Stimulated activated CD4-positive, alpha-beta T cell treated with anti-CD3 and anti-CD28 coated beads, Interleukin-15, amount 100 ng/mL, for 48 hours (primary cell): ENCODE measurements at places on chromosomes 3 and 15.

GRCh38 chr3:42701371-42702065, 1.1 kb downstream of the HHATL start:
- peak; percentile 33 for DNase-seq

DNA sequence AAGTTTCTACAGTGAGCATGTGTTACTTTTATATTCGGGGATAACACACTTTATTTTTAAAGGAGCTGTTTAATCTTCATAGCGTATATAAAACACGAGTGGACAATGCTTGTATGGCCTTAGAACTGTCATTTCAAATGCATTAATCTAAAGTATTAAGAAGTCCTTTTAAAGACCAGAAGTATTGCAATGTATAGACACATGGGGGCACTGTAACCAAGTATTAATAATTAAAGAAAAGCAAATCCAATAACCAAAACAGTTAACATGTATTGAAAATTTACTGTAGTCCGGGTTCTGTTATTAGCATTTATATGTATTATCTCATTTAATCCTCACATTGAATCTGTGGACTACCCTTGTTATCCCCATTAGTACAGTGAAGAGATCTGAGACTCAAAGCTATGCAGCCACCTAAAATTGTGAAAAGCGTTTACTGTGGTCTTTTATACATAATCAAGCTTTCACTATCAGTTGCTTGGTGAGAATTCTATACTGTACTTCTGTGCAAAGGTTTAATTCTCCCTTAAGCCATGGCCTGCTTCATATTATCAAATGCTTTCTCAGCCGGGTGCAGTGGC, 10.1 kb downstream of the ARL14 start:
- no peak for DNase-seq

DNA sequence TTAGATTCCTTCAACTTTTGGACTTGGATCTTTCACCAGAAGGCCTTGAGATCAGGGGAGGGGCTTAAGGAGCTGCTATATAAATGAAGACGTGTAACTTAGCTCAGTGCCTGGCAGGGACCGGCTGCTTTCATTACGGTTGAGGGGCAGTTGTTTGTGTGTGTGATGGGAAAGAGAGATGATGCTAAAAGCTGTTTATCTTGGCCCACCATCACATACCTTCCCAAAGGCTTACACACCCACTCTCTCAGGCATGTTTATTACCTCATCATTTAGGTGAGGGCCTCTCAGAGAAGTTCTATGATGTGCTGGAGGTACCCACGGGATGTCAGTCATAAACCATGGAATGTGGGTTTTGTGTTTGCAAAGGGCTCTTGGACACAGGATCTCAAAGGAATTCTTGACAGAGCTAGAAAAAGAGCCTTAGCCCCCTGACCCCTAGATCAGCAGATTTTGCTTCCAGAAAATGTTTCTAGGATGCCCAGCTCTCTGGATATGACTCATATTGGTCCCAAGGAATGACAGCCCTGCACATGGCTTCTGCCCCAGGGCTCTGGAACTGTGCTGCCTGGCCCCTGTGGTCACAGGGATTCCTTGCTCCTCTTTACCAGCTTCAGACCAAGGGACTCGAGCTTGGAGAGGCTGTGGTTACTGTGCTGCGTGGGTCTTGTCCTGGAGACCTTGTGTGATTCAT, 15.9 kb upstream of the SMAD3 start:
- no peak for DNase-seq

DNA sequence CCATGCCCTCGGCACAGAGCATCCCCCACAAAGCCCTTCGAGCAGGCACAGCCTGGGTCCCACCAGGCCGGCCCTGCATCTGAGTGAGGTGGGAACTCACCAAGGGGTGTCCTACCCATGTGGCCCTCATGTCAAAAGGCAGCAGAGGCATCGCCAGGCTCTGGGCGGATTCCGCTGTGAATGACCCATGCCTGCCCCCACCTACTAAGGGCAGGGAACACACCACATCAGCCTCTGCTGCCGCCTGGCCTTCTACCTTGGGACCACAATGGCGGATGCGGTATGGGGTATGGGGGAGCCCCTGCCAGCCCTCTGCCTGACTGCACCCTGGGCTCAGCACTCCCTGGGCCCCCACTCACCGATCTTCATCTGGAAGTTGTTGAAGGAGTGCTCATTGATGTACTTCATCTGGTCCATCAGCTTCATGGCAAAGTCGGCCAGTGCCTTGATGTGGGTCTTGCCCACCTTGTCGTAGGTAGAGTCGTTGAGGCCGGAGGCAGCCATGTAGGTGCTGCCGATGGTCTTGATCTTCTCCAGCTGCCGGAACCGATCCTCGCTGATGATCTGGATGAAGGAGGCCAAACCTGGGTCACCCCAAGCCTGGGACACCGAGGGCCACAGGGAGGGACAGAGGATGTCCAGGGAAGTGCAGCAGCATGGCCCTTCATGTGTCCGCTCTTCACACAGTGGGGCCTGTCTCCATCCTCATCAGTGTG, 87.8 kb downstream of the SEC22A start:
- no peak for DNase-seq

DNA sequence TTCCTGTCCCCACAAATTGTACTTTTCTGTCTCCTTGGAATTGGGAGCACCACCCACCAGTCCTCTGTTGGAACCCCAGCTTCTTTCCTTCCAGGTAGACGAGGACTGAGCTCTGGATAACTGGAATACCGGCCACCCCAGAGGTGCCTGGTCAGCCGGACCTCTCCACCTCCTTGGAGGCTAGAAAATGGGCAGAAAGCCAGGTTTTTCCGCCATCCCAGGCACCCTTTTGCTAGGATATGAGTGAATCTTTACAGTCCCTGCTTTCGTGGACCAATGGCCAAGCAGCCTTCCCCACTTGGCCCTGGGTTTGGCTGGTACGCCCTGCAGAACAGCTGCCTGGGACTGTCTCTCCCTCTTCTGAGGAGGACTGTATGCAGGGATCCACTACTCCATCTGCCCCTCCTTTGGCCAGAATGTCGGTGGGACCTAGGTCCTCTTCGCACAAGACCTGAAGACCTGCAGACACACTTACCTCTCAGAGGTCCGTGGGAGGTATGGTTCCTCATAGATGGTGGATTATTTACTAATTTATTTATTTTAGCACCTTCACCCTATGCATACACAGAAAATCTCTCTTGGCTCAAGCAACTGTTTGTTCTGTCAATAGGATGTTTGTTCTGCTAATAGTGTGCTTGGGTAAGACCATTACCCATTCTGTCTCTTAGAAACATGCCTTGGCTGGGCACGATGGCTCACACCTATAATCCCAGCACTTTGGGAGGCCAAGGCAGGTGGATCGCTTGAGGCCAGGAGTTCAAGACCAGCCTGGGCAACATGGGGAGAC, 8.6 kb upstream of the CHAC1 start:
- DNase-seq: no peak

DNA sequence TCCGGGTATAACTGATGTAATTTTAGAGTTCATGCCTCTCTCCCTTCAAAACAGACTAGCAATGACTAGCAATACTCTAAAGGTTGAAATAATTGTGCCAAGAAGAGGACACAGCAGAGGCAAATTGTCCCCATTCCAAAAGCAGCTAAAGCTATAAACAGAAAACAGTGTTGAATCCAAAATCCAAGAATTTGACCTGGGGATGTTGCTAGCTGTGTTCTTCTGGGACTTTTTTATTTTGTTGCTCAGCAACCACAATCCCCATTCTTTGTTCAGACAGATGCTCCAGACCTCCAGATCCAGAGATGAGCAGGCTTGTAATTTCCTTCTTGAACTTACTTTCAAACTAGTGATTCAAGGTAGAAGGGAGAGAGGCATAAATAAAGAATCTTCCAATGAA, 191.5 kb downstream of the FOXB1 start:
- DNase-seq: no peak
